ENCODE measurements at places on chromosomes 2 and 18.
A peak's percentile ranks its signal among the peaks of the same experiment; 100 is the strongest.

GRCh38 chr2:188720811-188721605 is 253.2 kb upstream of the COL3A1 start:
- DNase-seq = no peak

GRCh38 chr2:162252153-162252552 is 8.9 kb upstream of the FAP start:
- no peak for DNase-seq

DNA sequence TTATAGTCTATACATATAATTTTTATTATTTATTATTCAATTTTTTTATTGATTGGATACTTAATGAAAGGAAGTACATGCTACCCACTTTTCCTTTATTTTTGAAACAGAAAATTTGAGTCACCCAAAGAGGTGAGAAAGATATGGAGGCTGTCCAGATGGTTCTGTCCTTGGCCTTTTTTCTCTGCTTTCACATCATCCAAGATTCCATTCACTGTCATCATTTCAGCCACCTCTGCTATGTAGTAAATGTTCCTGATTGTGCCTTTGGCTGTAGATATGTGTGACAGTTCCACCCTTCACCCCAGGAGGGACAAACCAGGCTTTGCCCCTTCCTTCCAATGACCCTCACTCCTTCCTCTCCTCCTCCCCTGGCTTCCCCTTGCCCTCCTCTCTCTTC is 675.7 kb upstream of the ID2 start:
- DNase-seq = no peak

GRCh38 chr18:24475926-24476589 is 15.6 kb downstream of the HRH4 start:
- DNase-seq = no peak

DNA sequence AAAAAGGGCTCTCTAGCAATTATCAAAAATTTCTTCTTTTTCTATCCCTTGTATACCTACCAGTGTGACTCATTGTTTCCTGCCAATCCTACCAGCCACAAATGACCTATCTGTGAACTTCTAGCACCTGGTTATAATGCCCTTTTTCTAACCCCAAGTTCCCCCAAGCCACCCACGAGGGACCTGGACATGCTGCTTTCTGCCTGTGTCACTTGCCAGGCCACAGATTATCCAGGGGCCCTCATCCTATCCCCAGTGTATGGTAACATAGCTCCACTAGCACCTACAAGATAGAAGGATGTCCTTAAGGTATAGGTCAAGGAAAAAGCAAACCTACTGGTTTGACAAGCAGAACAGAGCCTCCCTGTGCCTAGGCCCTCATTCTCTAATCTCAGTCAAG is 26.8 kb downstream of the AAK1 start:
- no peak for DNase-seq

DNA sequence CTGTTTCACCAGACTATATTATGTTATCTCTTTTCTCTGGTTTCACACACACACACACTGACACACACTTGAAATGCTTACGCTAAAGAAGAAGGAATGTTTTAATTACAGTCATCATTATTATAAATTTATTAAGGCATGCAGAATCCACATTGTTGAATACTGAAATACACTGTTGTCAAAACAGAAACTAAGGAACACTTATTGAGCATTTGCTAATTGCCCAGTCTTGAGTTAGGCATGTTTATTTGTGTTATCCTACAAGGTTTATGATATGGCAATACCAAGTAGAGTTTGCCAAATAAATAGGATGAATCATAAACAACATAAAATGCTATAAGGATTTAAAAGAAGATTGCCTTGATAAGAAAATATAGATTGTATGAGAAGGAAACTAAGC is 917.0 kb upstream of the PIK3C3 start:
- DNase-seq = no peak

GRCh38 chr2:118837621-118838020 is 9.8 kb downstream of the EN1 start:
- DNase-seq = no peak

DNA sequence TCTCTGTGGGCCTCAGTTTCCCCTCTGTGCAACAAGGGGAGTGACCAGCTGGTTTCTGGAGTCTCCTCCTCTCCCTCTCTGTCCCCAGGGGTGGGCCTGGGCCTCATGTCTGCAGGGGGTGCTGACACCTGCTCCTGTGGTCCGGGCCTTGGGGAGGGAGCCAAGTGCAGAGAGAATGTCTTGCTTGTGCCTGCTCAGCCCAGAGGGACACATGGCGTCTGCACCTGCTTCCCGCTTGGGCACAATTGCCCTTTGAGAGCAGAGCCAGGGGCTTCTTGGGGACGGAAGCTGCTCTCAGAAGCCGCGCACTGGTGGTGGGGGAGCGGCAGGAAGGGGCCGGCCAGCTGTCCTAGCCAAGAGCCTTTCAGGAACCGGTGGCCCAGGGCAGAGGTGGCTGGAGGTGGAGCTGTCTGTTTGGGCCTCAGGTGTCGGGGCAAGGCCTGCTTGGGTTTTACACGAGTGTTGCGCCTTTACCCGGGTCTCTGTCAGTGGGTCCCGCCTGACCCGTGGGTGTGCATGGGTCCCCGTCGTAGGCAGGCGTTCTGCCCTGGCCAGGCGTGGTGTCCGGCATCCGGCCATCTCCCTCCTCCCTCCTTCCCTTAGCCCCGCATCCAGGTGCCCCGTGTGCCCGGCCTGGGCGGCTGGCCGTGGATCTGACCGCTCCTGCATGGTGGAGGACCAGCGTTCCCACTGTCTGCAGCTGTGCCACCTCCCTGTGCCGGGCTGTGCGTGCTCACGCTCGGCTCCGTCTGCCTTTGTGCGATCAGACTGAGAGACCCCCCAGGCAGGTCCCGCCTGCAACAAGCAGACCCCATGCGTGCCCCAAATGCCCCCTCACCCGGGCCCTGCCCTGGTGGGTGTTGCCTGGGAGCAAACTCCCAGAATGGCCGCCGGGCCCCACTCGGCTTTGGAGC is 4.0 kb downstream of the NEU4 start:
- DNase-seq = peak; percentile 64

GRCh38 chr2:241081643-241082340 is 20.3 kb downstream of the MTERF4 start:
- DNase-seq = no peak

DNA sequence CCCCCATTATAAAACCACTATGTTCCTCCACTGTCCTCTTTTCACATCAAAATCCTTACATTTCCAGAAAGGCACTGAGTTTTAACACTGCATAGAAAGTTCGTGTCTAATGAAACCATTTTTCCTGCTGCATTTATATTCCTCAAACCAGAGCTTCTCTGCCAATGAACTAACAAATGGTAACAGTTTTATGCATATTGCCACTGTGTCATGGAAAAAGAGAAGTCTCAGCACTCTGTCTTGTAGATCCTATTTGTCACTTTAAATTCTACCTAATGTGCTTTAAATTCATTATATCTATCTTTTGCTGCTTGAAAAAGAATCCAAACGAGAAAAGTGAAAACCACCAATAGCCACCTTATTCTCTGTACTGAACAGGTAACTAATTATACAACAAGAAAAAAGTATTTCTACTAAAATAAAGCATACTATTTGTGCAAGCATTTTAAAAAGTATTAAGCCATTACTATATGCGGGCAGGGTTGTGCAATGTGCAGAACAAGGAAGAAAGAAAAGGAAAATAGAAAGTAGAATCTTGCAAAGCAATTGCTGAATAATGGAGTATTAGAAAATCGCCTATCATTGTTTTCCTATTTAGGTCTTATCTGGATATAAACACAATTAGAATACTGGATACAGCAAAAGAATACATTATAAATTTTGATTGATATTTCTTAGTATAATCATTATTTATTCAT is 328.9 kb downstream of the ZEB2 start:
- DNase-seq = no peak

DNA sequence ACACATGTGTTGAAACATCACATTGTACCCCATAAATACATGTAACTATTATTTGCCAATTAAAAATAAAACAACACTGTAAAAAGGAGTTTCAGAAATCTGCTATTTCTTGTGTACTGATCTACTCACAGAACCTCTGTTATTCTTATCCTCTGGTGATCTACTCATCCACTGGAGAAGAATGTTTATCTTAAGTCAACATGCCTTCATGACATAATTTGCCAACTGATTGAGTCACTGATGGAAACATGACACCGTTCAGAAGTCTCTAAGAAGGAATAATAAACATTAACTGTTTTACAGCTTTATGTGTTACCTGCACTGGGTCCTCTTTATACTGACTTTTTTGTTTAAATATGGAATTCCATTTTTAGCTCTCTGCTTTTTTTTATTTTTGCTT is 555.2 kb downstream of the DCDC2C start:
- no peak for DNase-seq

All from sigmoid colon (tissue), 7 donors.